ENCODE measurements at places on chromosomes 6 and 20.

DNA sequence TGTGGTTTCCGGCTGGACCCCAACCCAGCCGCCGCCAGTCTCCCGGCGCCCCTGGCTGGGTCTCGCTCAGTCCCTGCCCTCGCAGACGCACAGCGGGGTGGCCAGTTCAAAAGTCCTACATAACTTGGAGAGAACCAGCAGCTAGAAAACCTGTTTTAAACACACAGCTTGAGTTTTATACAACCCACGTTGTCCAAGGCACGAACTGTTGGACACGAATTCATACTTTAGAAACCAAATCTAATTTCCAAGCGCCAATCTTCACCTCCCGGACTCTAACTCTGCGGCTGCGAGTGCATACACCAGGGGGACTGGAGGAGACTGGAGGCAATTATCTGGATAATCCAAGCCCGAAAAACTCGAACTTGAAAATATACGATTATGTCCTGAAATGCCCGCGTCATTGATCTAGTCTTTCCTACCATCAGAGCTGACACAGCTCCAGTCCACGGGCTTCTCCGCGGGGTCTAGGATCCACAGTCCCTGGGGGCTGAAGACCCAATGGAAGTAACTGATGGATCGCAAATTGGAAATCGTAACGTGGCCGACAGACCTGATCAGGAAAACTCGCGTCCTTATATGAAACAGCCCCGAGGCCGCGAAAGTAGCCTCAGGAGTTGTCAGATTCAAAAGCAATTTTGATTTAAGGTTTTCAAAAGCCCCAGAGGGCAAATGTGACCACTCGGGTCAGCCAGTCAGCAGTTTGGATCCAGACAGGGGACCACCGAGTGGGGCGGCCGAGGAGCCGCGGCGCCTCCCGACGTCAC lies 843 bp upstream of the HEY2 start:
- no peak for DNase-seq

DNA sequence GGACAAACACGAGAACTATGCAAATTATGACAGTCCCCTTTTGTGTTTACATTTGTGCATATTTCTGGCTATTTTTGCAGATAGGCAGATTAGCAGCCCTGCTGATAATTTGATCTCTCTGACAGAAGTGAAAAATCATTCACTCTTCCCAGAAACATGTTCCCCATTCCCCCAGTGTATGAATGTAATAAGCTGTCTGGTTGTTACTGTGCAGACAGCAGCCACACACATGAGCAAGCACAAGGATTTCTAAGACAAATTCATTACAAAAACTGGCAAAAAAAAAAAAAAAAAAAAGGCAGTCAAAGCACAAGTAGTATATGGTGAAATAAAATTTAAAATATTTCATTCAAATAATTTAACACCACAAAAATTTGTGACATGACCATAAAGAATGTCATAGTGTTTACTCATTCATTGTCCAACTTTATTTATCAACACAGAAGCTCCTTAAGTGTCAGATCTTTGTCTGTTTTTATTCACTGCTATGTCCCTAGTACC lies 95.5 kb upstream of the VGLL2 start:
- DNase-seq: no peak

GRCh38 chr6:121523628-121524027 lies 88.2 kb downstream of the GJA1 start:
- DNase-seq: no peak

- no peak for DNase-seq
Observed at GRCh38 chr6:58198301-58198700, 880.9 kb downstream of the PRIM2 start.

DNA sequence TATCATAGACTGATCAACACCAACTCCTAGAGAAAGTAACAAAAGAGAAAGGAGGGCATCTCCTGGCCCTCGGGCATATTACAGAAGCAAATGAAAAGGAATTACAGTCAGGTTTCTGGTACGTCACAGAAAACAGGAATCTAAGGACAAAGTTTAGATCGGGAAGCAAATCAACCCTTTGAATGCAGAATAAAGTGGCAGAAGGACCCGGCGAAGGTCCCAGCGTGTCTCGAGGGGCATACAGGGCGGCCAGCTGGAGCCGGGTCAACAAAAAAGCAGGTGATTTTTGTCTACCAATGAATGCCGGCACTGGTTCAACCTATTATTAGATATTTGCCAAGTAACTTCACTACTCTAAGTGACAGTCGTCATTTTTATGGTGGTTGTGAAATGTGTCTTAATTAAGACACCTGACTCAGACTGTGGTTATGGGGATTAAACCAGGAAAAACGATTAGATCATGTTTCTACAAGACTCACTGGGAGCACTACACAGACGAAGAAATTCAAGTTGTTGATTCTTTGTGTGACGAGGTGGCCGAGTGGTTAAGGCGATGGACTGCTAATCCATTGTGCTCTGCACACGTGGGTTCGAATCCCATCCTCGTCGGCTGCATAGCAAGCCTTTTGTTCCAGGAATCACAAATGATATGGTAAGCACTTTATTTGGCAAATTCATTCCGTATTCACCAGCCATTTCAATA lies 12.4 kb upstream of the ZSCAN9 start:
- DNase-seq: peak; percentile 66

DNA sequence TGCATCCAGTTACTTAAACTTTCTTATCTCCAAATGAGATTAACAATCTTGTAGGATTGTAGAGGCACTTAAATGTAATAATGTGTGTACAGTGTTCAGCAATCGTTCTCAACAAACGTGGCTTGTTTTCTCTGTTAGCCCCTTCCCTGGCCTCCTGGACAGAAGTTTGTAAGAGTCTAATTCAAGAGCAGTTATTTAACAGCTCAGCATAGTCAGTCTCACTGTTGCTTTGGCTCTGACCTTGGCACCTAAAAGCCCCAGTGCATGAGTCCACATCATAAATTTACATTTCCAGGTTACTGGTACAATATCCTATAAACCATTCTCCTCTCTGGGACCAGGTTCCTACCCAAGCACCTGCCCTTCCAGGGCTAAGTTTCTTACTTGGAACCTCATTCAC lies 11.5 kb upstream of the PHF3 start:
- no peak for DNase-seq

DNA sequence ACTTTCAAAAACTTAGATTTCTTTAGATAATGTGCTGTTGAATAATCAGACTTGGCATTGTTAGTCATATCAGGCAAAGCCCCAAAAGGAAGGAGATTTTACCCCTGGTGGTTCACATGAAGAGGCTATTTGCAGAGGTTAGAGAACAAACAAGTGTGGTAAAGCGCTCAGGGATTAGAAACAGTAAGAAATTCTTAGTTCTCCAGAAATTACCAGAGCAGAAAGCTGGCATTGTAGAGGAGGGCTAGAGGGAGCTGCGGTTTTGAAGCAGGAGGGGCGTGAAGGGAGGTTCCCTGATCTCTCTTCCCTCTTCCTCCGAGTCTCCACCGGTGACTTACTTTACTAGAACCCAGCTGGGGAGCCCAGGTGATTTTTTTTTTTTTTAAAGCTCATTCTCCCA lies 10.2 kb downstream of the MYO6 start:
- DNase-seq: no peak

DNA sequence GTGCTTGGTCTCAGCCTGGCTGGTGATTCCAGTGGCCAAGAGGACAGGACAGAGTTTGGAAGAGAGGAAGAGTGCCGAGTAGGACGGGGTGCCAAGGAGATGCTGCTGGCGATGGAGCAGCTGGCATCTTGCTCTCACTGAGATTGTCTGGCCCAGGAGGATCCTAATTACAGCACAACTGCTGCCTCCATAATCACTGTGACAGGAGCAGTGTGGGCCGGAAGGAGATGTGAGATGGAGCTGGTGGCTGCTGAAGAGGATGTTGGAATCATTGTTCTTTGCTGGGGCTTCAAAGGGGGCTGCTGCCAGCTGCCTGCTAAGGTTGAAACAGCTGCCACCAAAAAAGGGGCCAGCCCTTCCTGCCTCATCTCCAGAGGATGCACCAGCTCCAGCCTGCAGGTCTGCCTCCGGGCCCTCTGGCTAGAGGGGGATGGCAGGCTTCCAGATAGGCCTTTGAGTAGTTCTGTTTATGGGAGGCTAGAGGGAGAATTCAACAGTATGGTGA lies 214.4 kb downstream of the RNF144B start:
- peak; percentile 65 for DNase-seq

GRCh38 chr20:1001911-1002681 lies at the start of gene RSPO4:
Gene RSPO4 (minus strand): TSS chr20:1002311. CDS start chr20:1002164, 147 bp downstream.
- DNase-seq: no peak

GRCh38 chr20:492159-492558 lies 29.8 kb upstream of the TBC1D20 start:
- DNase-seq: no peak

DNA sequence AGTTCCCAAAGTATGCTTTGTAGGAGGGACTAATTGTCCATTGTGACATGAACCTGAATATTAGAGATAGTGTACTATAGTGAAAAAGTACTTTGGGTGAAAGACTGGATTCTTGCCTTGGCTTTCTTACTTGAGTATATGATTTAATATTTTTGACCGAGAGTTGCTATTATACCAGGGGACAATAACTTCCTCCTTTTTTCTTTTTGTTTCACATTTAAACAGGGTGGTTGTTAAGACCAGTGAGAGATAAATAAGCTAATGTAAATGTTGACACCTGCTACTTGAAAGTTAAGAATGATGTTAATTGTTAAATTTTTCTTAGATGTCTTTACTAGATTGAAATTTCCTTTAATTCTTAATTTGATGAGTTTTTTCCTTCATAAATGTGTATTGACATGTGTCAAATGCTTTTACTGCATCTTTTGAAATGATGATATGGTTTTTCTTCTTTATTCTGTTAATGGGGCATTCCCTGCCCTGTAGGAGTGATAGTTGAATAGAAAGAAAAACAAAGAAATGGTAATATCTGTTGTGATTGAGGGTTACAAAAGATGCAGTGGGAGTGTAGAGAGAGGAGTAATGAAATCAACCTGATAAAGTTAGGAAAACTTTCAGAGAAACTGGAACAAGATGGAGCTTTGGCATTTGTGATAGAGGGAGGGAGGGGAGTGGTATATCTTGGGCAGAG lies 48.4 kb downstream of the ZFAND3 start:
- no peak for DNase-seq

- no peak for DNase-seq
Observed at GRCh38 chr20:41553142-41553879, 64.9 kb downstream of the CHD6 start.

- DNase-seq: no peak
Observed at GRCh38 chr6:83378621-83379388, 52.0 kb downstream of the ME1 start.

DNA sequence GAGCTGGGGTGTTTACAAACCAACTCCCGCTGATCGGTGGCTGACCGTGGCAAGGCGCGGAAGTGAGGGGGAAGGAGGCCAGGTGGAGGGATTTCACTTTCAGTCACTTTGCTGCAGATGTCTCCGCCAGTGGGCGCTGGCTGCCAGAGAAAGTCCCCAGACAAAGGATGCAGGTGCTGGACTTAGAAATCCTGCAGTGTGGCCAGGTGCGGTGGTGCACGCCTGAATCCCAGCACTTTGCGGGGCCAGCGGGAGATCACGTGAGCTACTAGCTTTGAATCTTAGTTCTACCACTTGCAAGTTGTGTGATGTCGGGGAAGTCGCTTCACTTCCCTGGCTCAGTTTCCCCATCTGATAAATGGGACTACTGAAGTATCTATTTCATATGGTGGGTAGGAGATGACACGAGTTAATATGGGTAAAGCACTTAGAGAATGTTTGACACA lies 180.4 kb downstream of the ZNF217 start:
- DNase-seq: no peak

DNA sequence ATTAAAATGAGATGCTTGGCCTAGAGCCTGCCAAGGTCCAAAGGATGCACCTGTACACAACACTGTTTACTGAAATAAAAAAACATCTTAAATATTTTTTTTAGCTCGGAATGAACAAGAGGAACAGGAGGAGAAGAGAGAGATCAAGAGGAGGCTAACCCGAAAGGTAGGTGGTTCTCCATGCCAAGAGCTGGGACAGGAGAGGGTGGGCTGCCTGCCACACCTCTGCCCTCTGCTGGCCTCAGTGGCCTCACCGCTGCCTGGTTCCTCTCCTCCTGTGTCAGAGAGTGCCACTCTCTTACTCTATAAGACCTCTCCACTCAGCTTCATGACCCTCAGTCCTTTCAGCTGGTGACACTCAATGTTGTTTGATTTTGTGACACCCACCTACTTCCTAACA lies 50.2 kb downstream of the TBC1D7 start:
- DNase-seq: no peak

- DNase-seq: peak; percentile 30
Observed at GRCh38 chr20:15700147-15700765, 873.0 kb downstream of the KIF16B start.

DNA sequence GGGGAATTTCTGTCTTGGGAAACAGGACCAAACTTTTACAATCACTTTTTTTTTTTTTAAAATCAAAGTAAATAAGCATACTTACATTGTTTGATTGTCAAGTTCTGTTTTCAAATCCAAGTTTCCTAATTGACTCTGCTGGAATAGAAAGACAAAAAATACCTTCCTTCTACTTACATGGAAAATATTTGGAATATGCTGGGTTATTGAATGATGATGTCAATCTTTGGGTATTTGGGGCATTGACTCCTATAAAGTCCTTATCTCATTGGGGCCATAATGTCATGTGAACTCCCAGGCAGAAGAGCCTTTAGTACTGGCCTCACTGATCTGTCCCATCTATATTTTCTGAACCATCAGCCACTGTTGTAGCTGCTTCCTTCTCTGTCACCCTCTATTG lies 122.6 kb upstream of the NOX3 start:
- no peak for DNase-seq

GRCh38 chr6:27066381-27066780 lies 181.1 kb upstream of the PRSS16 start:
- no peak for DNase-seq

GRCh38 chr6:13469693-13470092 lies 17.7 kb downstream of the GFOD1 start:
- no peak for DNase-seq

DNA sequence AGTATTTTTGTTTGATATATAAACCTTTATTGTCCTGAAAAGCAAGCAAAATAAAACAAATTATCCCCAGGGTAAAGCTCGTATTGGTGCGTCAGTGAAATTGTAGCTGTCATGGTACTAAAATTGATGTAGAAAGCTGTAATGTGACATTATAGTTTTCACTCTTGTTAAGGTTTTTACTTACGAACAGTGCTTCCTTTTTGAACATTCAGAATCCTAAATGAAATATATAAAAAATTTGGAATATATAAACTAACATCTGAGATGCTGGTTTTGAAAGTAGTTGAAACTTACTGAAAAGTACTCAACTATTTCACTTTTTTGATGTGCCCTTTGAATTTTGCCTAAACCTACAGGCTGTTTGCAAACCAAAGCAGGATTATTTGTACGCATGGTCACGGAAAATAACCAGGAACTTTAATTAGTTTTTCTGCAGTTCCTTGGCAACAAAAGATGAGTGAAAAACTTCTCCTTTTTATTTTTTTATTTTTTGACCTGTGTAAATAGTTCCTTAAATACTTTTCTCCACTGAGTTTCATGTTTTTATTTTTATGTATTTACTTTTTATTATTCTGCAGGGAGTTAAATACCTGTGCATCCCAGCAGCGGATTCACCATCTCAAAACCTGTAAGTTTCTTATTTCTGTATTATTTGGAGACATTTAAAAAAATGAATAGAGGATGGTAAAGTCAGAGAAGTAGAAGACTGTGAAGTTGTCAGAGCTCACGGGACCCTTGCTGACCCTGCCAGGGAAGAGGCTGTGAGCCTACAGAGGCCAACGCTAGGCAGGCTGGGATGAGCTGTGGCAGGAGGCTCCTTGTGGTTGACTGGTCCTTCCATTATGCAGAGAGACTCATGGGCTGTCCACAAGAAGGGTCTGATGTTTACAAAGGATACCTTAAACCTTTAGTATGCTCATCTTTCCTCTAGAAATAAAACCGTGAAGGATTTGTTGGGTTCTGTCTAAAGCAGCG lies 42.5 kb downstream of the DUSP22 start:
- no peak for DNase-seq

- no peak for DNase-seq
Observed at GRCh38 chr6:52574709-52575501, 2.0 kb downstream of the TRAM2 start.

- DNase-seq: no peak
Observed at GRCh38 chr6:42704251-42704936, 18.0 kb downstream of the PRPH2 start.
